SK-N-SH (cell line): ENCODE measurements at places on chromosomes 1 and 21.

DNA sequence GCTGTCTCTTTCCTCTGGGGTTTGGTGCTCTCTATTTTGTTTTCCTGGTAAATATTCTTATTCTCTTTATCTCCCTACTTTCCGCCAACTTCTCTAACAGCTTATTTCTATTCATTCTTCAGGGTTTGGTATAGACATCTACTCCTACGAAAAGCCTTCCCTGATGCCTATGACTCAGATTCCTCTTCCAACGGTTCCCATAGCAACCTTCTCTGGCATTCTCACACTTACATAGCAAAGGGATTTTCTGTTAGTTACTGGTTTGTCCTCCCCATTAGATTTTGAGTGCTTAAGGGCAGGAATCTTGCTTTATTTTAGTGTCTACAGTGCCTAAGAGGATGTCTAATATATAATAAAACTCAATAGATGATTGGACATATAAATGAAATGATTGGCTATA lies 407.6 kb upstream of the DEPDC1 start:
- DNase-seq, result no peak

DNA sequence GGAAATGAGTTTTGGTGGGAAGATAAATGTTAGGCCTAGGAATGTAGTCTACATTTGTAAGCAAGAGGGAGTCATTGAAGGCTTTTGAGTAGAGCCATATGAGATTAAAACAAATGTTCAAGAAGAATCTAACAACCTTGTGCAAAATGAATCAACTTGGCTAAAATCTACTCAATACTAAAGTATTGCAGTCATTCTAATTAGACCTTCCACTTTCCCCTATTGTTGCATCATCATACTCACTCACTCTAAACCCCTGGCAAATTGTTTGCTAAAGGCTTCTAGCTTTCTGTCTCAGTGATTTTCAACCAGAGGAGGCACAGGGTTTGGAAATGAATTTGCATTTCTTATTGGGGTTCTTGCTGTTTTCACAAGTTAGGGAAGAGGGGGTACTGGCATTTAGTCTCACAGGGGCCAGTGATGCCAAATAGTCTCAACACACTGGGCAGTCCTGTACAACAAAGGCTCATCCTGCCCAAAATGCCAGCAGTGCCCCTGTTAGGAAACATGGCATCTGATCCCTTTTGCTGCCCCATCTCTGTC lies 85.3 kb downstream of the SEC16B start:
- no peak for DNase-seq

DNA sequence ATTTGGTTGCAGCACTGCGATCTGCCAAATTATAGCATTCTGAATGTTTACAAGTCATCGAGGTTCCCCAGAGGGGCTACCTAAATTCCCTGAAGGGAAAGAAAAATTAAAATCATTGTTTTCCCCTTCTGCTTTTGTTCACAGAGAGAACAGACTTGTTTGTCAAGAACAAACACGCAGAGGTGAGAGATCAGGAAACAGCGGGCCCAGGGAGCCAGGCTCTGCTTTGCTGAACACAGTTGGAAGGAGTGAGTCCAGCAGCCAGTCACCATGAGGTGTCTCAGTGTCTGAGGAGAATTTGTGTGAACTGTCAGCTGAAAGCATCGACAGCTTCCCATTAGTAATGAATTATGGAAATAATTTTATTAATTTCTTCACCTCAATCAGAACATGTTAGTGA lies 52.5 kb downstream of the RWDD3 start:
- no peak for DNase-seq

- DNase-seq, result no peak
Measured at GRCh38 chr1:212621949-212622305, 13.4 kb downstream of the ATF3 start.

DNA sequence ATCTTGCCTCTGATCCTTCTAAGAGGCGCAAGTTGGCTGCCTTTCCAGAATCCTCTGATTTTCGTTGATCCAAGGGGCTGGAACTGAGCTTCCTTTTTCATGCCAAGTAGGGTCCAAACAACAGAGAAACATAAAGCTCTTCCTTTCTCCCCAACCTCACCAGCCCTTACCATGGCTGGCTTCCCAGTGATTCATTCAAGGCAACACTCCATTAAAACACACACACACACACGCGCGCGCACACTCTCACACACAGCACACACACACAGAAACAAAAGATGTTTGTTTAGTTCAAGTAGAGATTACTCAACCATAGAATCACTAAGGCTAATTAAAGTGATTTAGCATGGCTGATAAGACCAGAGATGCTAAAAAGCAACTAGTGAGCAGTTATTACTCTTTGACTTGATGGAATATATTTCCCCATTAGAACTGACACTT lies 13.0 kb upstream of the GUCA2A start:
- DNase-seq, result no peak

DNA sequence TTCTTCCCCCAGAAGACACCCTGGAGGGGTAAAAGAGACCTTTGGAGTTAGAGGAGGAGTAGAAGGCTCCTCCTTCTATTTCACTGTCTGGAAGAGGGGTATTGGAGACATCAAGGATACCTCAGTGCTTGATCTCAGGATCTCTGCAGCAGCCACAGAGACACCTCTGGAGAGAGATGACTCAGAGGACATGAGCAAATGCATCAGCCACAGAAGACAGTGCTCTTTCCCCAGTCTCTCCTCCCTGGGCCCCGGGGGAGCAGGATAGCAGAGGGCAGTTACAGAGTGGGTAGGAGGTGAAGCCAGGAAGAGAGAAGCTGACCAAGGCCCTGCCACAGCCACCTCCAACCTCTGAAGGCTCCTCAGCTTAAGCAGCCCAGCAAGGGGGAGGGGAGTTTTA lies 15.3 kb upstream of the TEDDM1 start:
- DNase-seq, result no peak

DNA sequence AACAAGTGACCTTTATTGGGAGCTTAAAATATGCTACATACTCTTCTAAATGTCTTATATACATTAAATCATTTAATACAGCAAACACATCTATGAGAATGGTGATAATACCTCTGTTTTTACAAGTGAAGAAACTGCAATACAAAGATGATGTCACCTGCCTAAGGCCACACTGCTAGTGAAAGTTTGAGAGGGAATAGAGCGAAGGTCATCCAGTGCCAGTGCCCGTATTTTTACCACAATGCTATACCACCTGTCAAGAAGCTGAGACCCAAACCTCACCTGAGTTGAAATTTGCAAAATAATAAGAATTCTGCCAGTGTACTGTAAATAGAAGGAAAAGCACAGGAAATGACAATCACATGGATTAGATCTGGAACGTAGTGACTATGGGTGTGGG lies 200.4 kb upstream of the TMPRSS15 start:
- DNase-seq, result no peak

GRCh38 chr1:11738783-11739182 lies 2.8 kb downstream of the AGTRAP start:
- no peak for DNase-seq

GRCh38 chr1:32742199-32742947 lies 39.8 kb upstream of the SYNC start:
- DNase-seq, result peak; percentile 61

DNA sequence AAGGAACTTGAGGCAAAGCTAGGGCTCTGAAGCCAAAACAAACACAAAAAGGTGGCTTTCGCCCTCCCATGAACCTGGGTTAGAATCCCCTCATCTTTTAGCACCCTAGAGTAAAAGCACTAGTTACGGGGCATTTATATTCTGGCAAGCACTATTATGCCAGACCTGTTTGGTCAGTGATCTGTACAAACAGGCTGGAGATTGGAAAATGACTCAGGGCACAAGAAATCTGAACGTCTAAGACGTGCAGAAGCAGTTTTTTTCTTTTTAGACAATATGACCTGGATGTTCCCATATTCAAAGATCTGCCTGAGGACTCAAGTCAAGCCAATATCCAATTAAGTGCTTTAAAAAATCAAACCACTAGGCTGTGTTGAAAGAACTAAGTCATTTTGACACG lies 3.0 kb downstream of the ZNF436 start:
- DNase-seq, result no peak

GRCh38 chr1:62050165-62050564 lies 144.5 kb upstream of the L1TD1 start:
- no peak for DNase-seq

DNA sequence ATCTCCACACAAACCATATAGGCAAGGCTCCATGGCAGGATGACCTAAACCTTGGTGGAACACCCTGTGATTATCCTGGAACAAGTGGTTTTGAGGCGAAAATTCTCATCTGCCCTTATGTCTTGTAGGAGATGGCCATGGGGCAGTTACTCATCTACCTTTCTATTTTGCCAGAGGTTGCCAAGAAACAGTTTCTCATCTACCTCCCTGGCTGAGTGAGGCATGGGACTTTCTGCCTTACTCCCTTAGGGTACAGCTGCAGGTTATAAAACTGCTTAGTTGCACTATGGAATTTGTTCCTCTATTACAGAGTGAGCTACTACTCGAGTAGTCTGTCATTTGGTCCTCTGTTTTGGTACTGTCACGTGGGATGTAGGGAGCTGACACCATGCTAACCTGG lies 31.3 kb upstream of the GUCA2A start:
- no peak for DNase-seq

DNA sequence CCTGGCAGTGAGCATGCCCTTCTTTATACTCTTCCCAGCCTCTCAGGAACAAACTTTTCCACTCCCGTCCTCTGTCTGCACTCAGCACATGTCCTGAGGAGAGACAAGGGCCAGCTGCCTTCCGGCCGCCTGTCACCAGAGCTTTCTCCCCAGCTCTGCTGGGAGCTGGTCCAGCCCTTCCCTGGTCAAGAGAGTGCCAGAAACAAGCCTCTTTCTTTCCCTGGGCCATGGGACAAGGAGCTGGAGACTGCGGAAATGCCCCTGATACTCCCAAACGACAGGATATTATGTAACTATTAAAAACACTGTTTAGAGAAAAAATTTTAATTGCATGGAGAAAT lies 10.4 kb downstream of the LAMB3 start:
- no peak for DNase-seq

GRCh38 chr1:59223198-59223597 lies 73.7 kb upstream of the FGGY start:
- DNase-seq, result no peak

- no peak for DNase-seq
Measured at GRCh38 chr1:162251102-162251501, 125.6 kb downstream of the SPATA46 start.

DNA sequence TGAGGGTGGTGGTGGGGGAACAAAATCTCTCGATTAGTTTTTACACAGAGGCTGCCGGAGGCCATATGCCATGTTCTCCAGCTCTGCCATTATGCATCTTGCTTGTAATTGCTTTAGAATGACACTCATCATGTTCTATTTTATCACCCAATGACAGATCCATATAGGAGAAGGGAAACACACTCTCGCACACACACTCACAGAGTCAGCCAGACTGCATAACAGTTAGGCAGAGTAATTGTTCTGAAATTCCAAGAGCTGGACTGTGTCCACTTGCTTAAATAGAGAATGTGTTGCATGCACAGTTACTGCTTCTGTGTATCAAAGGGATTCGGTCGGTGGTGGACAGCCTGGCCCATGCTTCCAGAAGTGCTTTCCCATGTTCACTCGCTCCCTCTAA lies 30.6 kb downstream of the KCND3 start:
- no peak for DNase-seq

GRCh38 chr1:94602802-94603625 lies 61.5 kb upstream of the F3 start:
- no peak for DNase-seq

DNA sequence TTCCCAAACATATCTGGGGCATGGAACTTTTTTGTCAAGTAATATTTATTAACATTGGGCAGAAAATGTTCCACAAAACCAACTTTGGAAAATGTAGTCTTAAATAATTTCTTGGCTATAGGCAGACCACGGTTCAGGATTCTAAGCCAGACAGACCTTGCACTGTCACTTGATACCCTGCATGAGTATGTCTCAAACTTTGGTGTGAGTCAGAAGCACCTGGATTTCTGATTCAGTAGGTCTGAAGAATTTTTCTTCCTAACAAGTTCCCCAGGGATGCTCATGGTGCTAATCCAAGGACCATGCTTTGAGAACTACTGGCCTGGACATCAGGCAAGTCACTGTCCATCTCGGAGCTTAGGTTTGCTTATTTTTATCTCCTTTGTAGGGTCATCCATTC lies 562.0 kb downstream of the PLPP3 start:
- DNase-seq, result no peak

GRCh38 chr1:25690396-25690956 lies 73.9 kb downstream of the MAN1C1 start:
- no peak for DNase-seq

DNA sequence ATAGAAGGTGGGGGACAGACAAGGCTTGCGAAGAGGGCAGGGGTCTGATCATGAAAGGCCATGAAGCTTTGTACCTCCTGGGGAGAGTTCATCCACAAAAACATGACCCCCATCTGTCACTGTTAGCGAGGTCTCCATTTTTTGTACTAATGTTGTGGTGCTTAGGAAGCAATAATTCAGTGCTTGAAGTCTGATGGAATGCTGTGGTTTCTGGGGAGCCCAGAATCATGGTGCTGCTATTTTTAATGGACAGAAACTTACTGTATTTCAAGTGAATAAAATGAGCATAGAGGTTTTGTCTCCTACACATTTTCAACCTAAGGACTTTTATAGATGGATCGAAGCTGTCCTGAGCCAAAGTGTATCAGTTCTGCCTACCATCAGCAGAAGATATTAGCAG lies 28.2 kb upstream of the RGL1 start:
- no peak for DNase-seq

DNA sequence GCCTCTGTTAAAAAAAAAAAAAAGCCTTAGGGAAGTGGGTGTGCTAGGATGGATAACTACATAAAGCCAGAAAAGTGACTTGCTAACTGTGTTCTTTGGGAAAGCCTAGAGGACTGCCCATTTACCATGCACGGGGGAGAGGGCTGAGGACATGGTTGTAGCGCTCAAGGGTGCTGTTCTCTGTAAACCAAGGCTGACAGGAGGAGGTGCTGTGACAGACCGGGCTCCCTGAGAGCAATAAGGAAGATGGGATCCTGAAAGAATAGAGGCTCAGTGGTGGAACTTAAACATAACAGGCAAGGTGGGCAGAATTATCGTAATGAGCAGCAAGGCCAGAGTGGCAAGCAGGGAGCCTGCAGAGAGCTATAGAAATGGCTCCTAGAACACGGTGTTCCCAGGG lies 98.5 kb upstream of the DISP3 start:
- no peak for DNase-seq

DNA sequence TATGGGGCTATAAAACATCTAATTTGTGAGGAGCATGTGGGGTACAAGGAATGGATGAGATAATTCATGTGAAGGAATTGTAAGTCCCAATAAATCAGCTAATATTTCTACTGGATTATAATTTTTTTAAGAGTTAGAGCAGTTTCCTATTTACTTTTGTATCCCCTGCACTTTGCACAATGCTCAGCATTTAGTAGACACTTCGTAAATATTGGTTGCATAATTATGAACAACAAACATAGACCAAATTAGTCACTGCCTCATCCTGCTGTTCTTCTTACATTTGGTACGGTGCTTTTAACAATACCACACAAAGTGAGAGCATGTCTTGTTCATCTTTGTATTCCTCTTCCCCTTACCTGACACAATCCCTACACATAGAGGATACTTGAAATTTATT lies 27.1 kb upstream of the RRP15 start:
- DNase-seq, result no peak

- peak; percentile 35 for DNase-seq
Measured at GRCh38 chr1:119367432-119368124, 1.0 kb upstream of the HAO2 start.
